ENCODE measurements at places on chromosomes 6 and 20. TPM values are rescaled to one million over a fixed set of nuclear protein-coding genes. Genes with fewer than 3 reads are reported as not detected.
A peak's percentile ranks its signal among the peaks of the same experiment; 100 is the strongest.

Gene GGTLC1
- polyA plus RNA-seq, result 0.16 TPM

Gene NINL
- polyA plus RNA-seq, result 30.9 TPM

Gene SEL1L2
- not detected for polyA plus RNA-seq

Gene C6orf15
- not detected for polyA plus RNA-seq

Gene PIM1
- 71.3 TPM for polyA plus RNA-seq

Gene FAM209B
- polyA plus RNA-seq, result 0.19 TPM

Gene TRIM40
- polyA plus RNA-seq, result 6.6 TPM

Gene SLCO4A1
- polyA plus RNA-seq, result 1.4 TPM

Gene TRIM10
- 6.6 TPM for polyA plus RNA-seq

Gene SLC35A1
- polyA plus RNA-seq, result 36.4 TPM

Gene HLA-DQA1
- 53.4 TPM for polyA plus RNA-seq

Gene ELOVL2
- polyA plus RNA-seq, result 6.7 TPM

Gene HEY2
- polyA plus RNA-seq, result 1.8 TPM

Gene GPX5
- not detected for polyA plus RNA-seq

Gene RNF146
- polyA plus RNA-seq, result 48.2 TPM

Gene ZC2HC1B
- not detected for polyA plus RNA-seq

Gene TRDN
- polyA plus RNA-seq, result 0.09 TPM

Gene SAMD3
- 3.6 TPM for polyA plus RNA-seq

- DNase-seq, result no peak
Observed at GRCh38 chr6:22929311-22929985, 360.1 kb downstream of the HDGFL1 start.

GRCh38 chr20:58927490-58928061 is 53.5 kb upstream of the NELFCD start:
- no peak for DNase-seq

- no peak for DNase-seq
Observed at GRCh38 chr6:89777455-89777854, 42.1 kb downstream of the MDN1 start.

DNA sequence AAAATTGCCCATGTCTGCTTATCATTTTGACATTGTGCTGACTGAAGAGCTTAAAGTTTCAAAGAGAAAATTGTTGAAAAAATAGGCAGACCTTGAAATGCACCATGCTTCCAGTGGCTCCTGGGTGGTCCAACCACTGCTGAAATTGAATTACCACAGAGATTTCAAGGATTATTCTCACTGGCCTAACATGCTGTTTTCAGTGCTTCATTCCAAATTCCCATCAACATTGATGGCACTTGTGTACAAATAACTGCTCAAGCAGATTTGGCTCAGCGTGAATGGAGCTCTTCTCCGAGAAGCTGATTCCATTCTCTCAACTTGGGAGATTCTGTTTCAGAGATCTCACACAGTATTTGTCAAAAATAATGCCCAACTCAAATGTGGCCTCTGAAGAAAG is 75.5 kb downstream of the LAMA4 start:
- DNase-seq, result no peak

DNA sequence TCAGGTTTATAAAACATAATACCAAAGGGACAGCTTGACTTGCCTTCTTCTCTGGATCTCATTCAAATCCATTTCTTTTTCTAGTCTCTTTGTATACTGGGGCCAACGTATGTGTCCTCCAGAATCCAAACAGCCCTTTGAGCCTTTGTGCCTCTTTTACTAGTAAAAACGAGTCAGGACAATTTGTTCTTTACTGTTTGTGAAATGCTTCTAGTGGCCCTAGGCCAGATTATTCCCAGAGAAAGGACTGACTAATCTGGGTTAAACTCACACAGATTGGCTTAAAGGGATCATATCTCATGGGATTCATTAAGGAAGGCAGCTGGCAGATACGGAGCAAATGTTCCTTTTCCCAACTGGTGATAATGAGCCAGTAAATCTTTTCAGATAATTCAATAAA is 32.1 kb upstream of the MANEA start:
- DNase-seq, result no peak

GRCh38 chr6:35973670-35974222 is 50.7 kb downstream of the SLC26A8 start:
- peak; percentile 92 for DNase-seq

DNA sequence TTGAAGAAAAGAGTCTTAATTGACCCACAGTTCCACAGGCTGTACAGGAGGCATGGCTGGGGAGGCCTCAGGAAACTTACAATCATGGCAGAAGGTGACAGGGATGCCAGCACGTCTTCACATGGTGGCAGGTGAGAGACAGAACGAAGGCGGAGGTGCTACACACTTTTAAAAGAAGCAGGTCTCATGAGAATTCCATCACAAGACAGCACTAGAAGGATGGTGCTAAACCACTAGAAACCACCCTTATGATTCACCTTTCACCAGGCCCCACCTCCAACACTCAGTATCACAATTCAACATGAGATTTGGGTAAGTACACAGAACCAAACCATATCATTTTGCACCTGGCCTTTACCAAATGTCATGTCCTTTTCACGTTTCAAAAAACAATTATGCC is 20.9 kb downstream of the TAGAP start:
- no peak for DNase-seq

DNA sequence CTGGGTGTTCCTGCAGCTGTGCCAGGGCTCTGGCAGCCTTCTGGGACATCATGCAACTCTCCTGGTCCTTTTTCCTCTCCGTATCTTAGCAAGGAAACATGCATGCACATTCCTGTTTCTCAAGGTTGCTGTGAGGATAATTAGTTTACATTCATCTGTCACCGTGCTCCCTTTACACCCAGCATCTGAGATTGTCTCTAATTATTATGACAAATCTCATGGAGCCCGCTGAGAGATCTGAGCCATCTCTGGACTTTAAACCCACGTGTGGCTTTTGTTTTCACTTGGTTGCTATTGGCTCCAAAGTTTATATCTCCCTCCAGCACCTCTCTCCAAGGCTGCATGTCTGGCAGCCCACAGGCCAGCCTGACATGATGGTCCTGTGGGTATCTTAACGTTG is 167.6 kb downstream of the UNC5CL start:
- peak; percentile 65 for DNase-seq

DNA sequence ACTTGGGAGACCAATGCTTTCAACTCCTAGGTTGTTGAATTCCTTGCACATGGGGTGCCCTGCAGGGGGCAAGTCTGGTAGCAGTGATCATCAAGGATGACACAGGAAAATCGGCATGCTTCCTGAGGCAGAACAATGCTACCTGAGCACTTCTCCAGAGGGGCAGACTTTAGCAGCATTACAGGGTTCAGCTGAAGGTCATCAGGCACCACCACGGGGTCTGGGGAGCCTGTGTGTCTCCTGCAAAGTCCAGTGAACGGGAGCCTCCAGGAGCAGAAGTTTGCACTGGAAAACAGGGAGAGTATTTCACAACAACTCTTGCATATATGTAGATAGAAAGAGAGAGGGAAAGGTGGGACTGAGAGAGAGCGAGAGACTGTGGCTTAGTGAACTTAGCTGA is 10.2 kb downstream of the VSX1 start:
- DNase-seq, result no peak

DNA sequence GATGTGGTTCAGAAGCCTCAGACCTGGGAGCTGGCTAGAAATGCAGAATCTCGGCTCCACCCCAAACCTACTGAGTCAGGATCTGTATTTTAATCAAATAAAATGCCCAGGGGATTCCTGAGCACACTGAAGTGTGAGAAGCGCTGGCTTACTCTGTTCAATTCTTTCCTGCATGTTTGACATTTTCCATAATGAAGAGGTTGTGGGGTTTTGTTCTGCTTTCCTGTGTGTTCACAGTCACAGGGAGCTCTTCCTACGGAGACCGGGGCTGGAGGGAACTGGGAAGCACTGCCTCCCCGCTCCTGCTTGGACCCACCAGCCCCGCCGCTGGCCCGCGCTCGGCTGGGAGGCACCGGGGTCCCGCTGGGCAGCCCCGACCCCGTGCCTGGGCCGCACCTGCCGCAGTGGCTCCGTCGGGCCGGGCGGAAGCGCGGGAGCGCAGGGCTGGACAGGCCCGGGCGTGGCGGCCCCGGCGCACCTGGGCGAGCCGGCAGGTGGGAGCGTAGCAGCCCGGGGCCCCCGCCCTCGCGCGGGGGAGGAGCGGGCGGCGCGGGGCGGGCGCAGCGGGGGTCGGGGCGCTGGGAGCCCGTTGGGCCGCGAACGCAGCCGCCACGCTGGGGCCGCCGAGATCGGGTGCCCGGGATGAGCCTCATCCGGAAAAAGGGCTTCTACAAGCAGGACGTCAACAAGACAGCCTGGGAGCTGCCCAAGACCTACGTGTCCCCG is at the start of gene MAPK13:
TSS of gene MAPK13 (plus strand) at position 573 of the 726 bp plus-strand sequence. CDS start at position 643, 70 bp downstream.
- DNase-seq, result peak; percentile 84

DNA sequence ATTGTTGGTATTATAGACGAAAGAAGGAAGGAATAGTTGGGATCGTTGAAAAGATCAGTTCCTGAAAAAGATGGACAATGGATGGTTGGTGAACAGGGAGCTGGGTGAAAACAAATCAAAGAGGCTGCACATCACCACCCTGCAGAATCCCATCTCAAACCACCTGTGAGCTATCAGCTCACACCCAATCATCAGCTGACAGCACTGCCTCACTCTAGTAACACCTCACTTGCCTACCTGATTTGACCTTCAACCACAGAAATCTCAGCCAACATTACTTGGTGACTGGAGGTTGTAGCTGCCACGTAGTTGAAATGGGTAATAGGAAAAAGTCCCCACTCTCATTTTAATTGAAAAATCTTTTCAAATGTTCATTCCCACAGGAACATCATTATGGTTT is 101.8 kb upstream of the DST start:
- peak; percentile 42 for DNase-seq

GRCh38 chr20:58231683-58232082 is 3.2 kb upstream of the ANKRD60 start:
- DNase-seq, result no peak

GRCh38 chr20:37411408-37412219 is 65.7 kb downstream of the SRC start:
- DNase-seq, result no peak

- DNase-seq, result no peak
Observed at GRCh38 chr6:96304997-96305396, 216.6 kb upstream of the UFL1 start.

DNA sequence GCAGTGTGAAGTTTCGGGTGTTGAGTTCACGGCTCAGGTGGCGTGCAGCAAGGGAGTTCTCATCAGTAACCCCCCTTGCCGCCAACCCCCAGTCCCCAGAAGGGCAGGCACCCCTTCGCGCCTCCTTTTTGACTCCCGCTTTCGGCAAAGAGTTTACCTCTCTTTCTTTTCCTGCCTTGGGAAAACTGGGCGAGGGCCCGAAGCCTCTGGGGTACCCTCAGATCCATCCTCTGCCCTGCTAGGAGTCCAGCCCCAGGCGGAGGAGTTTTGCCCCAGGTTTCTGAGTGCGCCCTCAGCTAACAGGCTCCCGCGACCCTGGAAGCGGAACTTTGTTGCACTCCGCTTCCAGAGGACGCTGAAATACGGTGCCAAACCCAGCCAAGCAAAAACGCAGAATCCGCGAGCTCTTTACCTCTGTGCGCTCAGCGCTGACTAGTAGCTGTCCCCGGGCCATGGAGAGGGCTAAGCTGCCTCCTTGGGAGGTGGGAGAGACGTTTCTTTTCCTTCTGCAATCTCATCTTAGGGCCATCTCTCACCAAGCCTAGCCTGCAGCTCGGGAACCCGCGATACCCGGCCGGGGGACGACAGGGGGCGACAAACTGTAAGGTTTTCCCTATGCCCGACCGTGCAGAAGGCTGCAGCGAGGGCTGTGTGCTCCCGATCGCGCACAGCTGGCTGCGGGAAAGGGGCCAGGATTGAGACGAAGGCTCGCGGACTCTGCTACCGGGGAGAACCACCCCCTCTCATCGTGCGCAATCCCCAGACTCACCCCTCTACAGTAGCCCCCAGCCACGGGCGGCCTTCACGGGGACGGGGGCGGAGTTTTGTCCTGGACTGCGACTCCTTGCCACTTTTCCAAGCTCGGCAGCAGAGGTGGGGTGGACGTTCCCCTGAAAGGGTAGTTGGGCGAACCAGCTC is 2.7 kb upstream of the PAX1 start:
- peak; percentile 42 for DNase-seq

DNA sequence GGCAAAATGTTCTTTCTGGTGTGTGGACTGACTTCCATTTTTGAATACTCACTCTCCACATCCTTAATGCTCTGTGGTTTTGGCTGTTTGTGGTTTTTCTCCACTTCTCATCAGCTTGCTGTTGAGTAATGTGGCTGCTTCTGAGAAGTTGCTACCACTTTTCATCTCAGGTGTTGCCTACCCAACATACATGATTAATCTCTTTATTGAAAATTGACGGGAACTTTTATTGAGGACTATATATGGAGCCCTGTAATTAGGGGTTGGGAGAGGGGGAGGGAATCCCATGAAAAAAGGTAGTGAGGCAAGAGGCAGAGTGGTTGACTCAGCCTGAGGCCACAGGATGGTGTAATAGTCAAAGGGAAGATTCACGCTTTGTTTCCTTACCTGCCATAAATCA is 17.6 kb downstream of the IL22RA2 start:
- DNase-seq, result peak; percentile 4

GRCh38 chr6:85251300-85251699 is 198.6 kb upstream of the NT5E start:
- no peak for DNase-seq

GRCh38 chr20:33466303-33466646 is 22.7 kb upstream of the SNTA1 start:
- DNase-seq, result no peak

DNA sequence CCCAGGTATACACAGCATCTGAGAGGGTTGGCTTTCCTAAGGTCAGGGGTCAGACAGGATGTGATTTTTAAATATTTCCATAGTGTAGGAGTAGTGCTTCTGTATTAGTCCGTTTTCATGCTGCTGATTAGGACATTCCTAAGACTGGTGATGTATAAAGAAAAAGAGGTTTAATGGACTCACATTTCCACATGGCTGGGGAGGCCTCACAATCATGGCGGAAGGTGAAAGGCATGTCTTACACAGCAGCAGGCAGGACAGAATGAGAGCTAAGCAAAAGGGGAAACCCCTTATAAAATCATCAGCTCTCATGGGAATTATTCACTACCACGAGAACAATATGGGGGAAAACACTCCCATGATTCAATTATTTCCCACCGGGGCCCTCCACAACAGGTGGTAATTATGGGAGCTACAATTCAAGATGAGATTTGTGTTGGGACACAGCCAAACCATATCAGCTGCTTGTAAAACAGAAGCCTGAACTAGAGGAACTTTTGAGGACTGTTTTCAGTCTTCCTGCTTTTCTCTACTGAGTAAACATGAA is 91.0 kb upstream of the MEI4 start:
- no peak for DNase-seq

- DNase-seq, result peak; percentile 72
Observed at GRCh38 chr6:30071081-30071818, 4.3 kb downstream of the PPP1R11 start.

- DNase-seq, result no peak
Observed at GRCh38 chr6:128005009-128005408, 104.2 kb upstream of the THEMIS start.

DNA sequence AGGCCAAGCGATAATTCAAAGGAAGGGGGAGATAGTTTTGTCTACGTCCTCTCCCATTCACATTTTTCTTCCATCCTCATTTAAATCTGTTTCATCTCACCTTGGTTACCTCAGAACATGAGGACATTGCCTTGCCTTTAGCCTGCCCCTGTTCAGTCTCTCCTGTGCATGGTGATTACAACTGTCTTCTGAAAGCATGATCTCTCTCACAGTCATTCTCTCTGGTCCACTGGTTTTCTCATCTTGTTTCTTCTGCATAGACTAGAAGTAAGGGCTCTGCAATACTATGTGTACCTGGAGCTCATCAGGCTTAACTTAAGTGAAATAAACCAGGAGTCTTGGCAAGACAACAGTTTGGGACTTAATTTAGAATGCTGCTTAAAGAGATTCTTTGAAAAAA is 31.4 kb downstream of the CLVS2 start:
- no peak for DNase-seq

- DNase-seq, result no peak
Observed at GRCh38 chr6:100704961-100705360, 176.2 kb downstream of the ASCC3 start.

- no peak for DNase-seq
Observed at GRCh38 chr6:157025437-157025836, 248.3 kb downstream of the ARID1B start.

Measured in large intestine (tissue), 12 donors.